ENCODE measurements at places on chromosomes 7 and 10.

DNA sequence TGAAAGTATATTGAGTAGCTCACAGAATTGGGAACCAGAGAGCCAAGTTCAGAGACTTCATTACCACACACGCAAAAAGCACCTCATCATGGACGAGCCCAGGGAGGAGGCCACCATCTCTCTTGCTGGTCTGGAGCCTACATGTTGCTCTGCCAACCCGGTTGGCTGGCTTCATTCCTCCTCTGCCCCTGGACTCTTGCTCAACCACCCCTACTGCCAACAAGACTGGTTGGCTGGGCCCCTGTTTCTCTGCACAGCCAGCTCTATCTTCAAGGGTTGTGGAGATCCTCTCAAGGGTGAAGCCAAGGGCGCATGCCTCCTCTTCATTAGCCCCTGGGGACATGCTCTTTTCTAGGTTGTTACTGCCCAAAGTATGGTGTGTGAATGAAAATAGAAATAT lies 142.7 kb downstream of the JCAD start:
- no peak for DNase-seq

DNA sequence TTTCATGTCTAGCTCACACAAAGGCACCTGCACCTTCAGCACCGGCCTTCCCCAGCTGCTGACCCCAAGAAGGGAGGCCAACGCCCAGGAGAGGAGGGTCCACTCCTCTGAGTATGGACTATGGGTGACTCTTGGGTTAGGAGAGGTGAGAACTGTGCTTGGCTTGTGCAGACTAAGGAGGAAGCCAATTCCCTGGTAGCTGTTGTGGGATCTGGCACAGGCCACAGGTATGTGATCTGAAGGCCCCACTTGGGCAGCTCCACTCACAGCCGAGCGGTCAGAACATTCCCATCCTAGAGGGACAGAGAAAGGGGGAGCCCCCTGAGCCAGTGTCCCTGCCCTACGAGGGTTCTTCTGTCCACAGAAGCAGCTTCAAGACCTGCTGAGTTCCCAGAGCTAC lies 52.8 kb upstream of the FIGNL1 start:
- no peak for DNase-seq

DNA sequence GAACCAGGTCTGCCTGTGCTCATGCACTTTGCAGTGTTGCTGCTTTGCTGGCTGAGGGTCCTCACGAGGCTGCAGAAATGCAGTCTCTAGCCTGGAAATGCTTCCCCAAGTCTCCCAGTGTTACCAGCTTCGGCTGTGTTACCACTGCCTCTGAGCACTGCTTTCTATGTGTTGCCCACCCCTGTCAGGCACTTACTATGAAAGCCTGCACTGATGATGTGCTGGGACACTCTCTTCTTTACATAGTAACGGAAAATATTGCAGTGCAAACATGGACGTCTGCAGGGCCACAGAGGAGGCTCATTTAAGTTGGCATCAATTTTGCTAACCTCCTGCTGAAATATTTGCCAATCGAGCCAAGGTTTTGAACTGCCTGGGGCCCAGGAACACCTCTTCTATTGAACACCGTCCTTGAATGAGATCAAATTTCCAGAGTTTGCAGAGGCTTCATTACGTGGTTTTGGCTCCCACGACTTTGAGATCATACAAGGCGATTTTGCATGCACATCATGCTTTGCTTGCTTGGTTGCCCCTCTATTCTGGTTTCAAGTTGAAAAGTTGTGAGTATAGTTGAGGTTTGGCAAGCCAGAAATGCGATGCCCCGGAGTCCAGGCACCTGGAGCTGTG lies 404.7 kb upstream of the PODXL start:
- DNase-seq = no peak

DNA sequence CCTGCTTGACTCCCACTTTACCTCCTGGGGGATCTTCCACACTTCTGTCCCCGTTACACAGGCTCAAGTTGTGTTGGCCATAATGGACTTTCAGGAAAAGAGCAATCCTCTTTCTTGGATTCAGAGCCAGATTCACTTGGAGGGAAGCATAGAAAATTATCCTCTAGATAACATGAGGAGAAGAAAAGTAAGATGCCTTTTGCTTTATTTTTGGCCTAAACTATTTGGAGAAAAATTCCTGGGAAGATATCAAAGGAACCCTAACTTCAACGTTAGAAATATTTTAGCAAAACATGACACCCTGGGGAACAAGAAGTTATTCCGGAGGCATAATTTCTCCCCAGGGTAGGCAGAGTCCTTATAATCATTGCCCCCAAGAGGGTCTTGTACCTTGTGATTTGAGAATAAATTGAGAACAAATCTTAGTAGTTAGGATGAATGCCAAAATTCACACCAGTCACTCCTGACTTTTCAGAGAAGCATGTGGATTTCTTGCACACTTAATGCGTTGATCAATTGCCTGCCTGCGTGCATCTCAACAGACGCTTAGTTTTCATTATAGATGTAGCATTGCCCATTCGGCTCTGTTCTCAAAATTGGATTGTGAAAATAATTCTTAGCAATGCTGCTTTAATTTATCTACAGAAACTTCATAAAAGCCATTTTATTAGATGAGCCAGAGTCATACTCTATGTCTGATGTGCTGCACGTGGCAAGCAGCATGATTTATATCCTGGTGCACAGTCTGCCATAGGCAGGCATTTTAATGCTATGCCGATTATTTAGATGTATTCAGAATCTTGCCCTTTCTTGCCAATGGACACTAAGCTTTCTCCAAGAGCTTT lies 224.4 kb downstream of the C7orf25 start:
- no peak for DNase-seq

DNA sequence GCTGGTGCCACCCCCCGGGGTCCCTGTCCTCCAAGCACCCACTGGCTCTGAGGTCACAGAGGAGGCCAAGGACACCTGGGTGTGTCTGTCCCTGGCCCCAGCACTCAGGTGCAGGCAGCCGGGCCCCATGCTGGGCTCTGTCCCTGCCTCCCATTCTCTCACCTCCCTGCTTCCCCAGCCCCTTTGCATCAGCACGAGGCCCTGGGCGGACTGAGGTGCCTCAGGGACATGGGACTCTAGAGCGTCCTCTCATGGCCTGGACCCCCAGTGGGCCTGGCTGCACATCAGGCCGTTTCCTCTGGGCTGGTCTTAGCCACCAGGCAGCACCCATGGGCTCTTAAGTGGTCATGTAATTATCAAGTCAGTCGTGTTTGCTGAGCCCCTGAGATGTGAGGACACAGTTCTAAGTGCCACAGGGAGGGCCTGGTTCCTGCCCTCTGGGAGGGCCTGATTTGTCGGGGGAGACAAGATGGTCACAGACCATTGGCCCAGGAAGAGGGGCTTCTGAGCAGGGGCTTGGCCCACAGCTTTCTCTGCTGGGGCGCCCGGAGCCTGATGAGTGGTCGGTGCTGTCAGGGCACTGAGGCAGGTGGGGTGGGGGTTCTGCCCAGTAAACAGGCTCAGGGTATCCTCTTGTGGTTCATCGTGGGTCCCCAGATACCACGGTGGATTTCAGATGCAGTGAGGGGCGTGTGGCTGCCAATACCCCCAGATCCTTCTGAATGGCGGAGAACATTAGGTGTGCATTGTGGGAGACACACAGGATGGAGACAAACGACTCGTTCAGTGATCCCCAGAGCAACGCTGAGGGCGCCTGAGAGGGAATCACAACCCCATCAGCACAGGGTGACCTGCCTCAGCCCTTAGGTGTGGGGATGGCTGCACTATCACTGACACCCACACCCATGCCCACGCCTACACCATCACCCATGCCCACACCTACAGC lies 152.5 kb downstream of the WDR37 start:
- no peak for DNase-seq

GRCh38 chr7:30744075-30744417 lies 7.9 kb upstream of the INMT start:
- no peak for DNase-seq

DNA sequence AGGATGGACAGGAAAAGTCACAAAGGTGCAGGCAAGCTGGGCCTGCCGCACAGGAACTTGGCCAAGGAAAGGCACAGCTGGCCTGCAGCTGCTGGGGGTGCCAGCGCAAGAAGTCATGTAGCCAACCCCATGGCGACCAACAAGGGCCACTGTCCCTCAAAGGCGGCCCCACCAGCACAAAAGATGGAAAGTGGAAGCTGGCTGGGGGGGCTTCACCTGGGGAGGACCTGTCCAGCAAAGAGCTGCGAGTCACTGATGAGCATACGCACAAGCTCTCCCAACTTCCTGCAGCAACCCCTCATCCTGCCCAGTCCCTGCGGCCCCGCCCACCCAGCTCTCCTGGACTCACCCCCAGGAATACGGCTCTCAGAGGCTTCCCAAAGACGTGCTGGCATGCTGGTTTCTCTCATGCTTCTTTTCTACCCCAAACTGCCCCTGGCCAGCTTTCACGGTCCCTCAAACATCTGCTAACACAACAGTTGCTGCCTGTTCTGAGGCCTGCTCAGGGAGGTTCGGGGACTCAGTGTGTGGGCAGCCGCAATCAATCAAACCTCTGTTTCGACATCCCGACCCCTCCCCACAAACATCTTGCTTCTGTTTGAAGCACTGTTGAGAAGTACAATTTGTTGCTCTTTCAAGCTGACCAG lies 67.6 kb downstream of the FAM53B start:
- DNase-seq = no peak

DNA sequence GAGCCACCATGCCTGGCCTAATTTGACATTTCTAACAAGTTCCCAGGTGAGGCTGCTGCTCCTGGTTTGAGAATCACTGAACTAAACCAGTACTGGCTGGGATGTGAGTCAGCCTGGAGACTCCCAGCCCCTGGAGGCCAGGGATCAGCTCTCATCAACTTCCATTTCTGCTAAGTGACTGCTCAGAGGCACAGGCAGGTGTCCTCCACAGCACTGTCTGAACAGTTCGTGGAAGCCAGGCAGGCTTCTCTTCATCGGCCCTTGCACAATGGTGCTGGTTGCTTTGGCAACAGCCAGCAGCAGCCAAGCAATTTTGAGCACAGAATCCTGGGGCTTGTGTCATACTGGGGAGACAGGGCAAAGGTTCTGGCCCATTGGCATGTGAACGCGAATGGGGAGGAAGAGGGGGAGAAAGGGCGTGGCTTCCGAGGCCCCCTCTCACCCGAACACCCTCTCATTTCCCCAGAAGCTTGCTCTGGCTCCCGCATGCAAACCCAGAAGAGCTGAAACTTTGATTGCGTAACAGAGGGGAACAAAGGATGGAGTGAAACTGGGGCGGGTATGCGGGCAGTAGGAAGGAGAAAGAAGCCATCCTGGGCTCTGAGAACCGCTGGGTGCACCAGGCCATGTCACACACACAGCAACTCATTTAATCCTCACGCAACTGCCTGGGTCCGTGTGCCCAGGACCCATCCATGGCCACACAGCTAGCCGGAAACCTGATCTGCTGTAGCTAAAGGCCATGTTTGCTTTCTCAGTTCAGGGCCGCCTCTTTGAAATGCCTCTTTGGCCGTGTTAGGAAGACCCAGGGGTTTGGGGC lies 9.0 kb upstream of the POR start:
- DNase-seq = no peak

GRCh38 chr7:16741676-16742075 lies 11.9 kb upstream of the TSPAN13 start:
- DNase-seq = no peak

GRCh38 chr10:99285881-99286280 lies 43.3 kb upstream of the CNNM1 start:
- no peak for DNase-seq

GRCh38 chr10:43925793-43926192 lies 277.1 kb upstream of the ZNF32 start:
- DNase-seq = no peak

DNA sequence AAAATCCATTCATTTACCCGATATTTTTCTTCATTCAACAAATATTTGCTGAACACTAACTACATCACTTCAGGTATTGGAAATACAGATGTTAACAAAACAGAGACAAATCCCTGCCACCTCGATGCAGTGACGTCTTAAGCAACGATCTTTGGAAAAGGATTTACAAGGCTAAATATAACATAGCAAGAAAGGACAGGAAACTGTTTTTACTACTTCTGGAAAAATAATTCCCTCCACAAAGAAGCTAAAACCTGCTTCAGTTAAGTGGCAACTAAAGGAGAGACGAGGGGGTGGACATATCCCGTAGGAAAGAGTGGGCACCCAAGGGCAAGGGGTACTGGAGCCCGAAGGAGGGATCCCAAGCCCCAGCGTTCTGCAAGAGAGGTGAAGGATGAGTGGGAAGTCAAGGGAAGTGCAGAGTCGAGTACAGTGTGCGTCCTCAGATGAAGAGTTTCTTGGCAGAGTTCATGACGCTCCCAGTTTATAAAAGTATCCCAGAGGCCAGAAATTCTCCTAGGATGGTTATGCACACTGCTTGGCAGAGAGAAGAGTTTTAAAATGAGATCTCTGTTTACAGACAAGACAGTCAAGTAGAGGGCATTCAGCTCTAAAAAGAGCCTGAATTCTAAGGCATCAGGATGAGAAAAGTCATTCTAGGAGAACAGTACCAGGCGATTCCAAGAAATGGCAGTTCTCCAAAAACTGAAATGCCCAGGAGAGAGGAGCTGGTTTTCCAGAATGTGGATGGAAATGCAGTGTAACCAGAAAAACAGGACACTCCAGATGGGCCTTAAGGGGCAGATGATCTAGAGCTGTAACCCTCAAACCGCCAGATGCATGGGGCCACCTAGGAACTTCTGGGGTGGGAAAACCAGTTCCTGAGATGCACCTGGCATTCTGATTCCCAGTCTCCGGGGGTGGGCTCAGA lies 97.3 kb downstream of the GRB10 start:
- no peak for DNase-seq

DNA sequence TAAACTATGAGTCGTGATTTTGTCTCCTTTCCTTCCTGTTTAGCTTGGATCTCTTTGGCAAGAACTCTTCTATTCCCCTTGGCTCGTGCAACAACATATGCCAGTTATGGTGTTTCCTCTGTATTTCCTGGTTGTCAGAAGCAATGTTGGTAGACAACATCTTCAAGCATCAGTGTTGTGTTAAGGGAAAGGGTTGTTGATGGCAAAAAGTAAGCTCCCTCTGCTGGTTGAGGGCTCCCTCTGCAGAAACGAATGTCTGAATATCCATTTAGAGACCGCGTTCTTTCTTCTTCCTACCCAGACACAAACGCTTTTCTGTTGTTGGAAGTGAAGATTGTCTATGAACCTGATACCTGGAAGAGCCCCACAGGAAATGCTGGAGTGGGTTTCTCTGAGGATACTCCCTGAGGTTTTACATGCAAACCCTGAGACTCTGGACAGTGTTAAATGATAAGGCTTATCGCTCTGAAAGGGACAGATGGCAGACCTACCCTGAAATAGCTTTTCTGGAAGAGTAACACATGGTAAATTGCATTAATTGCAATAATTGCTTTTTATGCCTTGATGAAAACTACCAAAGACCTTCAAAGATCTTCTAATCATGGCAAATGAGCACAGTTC lies 23.5 kb upstream of the C1QL3 start:
- no peak for DNase-seq

- DNase-seq = no peak
These were observed 3.6 kb downstream of the GIMAP4 start for GRCh38 chr7:150570556-150571465.

GRCh38 chr7:135995748-135996147 lies 18.6 kb upstream of the MTPN start:
- no peak for DNase-seq

All from stimulated activated CD4-positive, alpha-beta T cell treated with anti-CD3 and anti-CD28 coated beads, Interleukin-1b, Interleukin-23, amount 100 ng/mL, for 24 hours (primary cell).